Foreskin keratinocyte (primary cell): ENCODE measurements at places on chromosomes 12 and 14. TPM values are rescaled to one million over a fixed set of nuclear protein-coding genes. Genes with fewer than 3 reads are reported as not detected.

GLI1 gene
- polyA plus RNA-seq = 3.2 and 4.4 TPM in 2 replicates

PTPN6 gene
- polyA plus RNA-seq = 21.8 and 24.9 TPM in 2 replicates

SERPINA9 gene
- not detected in 2 replicates for polyA plus RNA-seq

LTBP2 gene
- polyA plus RNA-seq = 26.5 and 35.0 TPM in 2 replicates

CYP46A1 gene
- 0.02 TPM in 1 of 2 replicates, not detected in the other for polyA plus RNA-seq

KRT8 gene
- 626 and 720 TPM in 2 replicates for polyA plus RNA-seq

RND1 gene
- polyA plus RNA-seq = 0.10 and 0.11 TPM in 2 replicates

GPR84 gene
- 0.07 TPM in 2 replicates for polyA plus RNA-seq

IL23A gene
- polyA plus RNA-seq = 8.2 and 8.5 TPM in 2 replicates

SMOC1 gene
- 27.2 and 54.2 TPM in 2 replicates for polyA plus RNA-seq

MYF5 gene
- polyA plus RNA-seq = not detected in 2 replicates

LPAR5 gene
- polyA plus RNA-seq = 12.8 and 14.4 TPM in 2 replicates

A2M gene
- 0.03 TPM in 1 of 2 replicates, not detected in the other for polyA plus RNA-seq

CLEC4C gene
- polyA plus RNA-seq = not detected in 2 replicates

ATP2B1 gene
- 4.5 and 6.6 TPM in 2 replicates for polyA plus RNA-seq

TMEM63C gene
- polyA plus RNA-seq = 0.39 and 0.50 TPM in 2 replicates

KRT71 gene
- not detected in 2 replicates for polyA plus RNA-seq

DDX55 gene
- 11.0 and 12.7 TPM in 2 replicates for polyA plus RNA-seq
